Peyer's patch (tissue), 4 donors: ENCODE measurements at places on chromosomes 5 and 9. TPM values are rescaled to one million over a fixed set of nuclear protein-coding genes. Genes with fewer than 3 reads are reported as not detected.

The GPX3 gene
- 690 TPM for total RNA-seq

The ARID3C gene
- total RNA-seq: not detected

The NR5A1 gene
- not detected for total RNA-seq

The UNC13B gene
- total RNA-seq: 44.5 TPM

GRCh38 chr9:79976257-79977073, 404.7 kb downstream of the TLE4 start:
- no peaks in the 10 kb centered on the region for H3K27me3 ChIP-seq
- no peaks in the 10 kb centered on the region for H3K4me1 ChIP-seq
- H3K36me3 ChIP-seq: no peaks in the 10 kb centered on the region
- no peak overlapping the region for H3K27ac ChIP-seq
- H3K4me3 ChIP-seq: no peak overlapping the region

DNA sequence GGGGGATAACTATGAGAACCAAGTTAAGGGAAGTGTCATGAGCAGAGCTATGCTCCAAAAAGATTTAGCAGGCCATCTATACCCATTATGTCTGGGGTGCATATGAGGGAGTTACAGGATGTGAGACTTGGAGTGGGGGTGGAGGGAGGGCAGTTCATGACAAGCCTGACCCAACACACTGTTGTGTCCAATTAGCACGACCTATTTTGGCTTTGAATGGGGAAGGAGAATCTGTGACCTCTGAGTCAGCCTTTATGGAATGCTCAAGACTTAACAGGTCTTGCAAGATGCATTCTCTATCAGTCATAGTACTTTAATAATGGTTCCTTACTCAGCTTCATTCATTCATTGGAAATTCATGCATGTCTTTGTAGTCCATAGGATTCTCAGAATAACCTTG, 71.7 kb downstream of the GRIA1 start:
- H3K4me3 ChIP-seq: no peak overlapping the region
- DNase-seq: no peak
- no peak overlapping the region for H3K27ac ChIP-seq

GRCh38 chr5:134063188-134063820, 51.2 kb upstream of the TCF7 start:
- no peaks in the 10 kb centered on the region for H3K4me1 ChIP-seq
- no peak overlapping the region for H3K4me3 ChIP-seq
- no peak overlapping the region for H3K27ac ChIP-seq
- no peaks in the 10 kb centered on the region for H3K27me3 ChIP-seq
- DNase-seq: no peak

- H3K36me3 ChIP-seq: no peaks in the 10 kb centered on the region
- H3K27me3 ChIP-seq: no peaks in the 10 kb centered on the region
- DNase-seq: no peak
- no peak overlapping the region for H3K27ac ChIP-seq
- H3K4me1 ChIP-seq: no peaks in the 10 kb centered on the region
These were observed 4.5 kb downstream of the LRRTM2 start for GRCh38 chr5:138870611-138871010.

GRCh38 chr5:90434116-90434714, 24.7 kb upstream of the CETN3 start:
- no peak for DNase-seq
- no peaks in the 10 kb centered on the region for H3K36me3 ChIP-seq
- H3K4me3 ChIP-seq: no peak overlapping the region
- no peaks in the 10 kb centered on the region for H3K4me1 ChIP-seq

- H3K36me3 ChIP-seq: no peaks in the 10 kb centered on the region
- peaks cover 7% of the 10 kb centered on the region for H3K4me1 ChIP-seq
- H3K4me3 ChIP-seq: peak overlapping the region; percentile 79
- H3K27ac ChIP-seq: peak overlapping the region; percentile 95
- H3K27me3 ChIP-seq: no peaks in the 10 kb centered on the region
These were observed 1.3 kb downstream of the ZBTB34 start for GRCh38 chr9:126861707-126862103.

DNA sequence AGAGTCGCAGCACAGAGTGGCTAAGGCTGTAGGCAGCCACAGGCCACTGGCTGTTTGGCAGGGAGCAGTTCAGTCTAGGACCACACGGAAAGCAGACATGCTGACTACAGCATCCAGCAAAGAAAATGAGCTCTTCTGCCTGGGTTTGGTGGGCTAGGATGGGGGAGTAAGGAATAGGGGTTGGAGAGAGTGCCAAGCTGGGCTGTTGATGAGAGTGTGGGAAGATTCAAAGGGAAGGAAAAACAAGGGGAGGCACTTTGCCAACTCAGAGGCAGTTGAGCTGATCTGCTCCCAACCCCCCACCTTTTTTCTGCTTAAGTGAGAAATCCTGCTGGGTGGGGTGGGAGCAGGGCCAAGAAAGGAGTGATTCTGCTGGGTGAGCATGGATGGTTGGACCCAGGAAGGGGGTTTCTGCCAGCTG, 35.9 kb downstream of the SVEP1 start:
- no peak overlapping the region for H3K4me3 ChIP-seq
- no peak for DNase-seq
- no peaks in the 10 kb centered on the region for H3K36me3 ChIP-seq
- no peaks in the 10 kb centered on the region for H3K27me3 ChIP-seq
- H3K27ac ChIP-seq: no peak overlapping the region

GRCh38 chr5:127256886-127257597, 33.6 kb upstream of the MEGF10 start:
- no peaks in the 10 kb centered on the region for H3K4me1 ChIP-seq
- H3K27ac ChIP-seq: no peak overlapping the region
- H3K4me3 ChIP-seq: no peak overlapping the region
- no peaks in the 10 kb centered on the region for H3K27me3 ChIP-seq
- DNase-seq: peak; percentile 48

DNA sequence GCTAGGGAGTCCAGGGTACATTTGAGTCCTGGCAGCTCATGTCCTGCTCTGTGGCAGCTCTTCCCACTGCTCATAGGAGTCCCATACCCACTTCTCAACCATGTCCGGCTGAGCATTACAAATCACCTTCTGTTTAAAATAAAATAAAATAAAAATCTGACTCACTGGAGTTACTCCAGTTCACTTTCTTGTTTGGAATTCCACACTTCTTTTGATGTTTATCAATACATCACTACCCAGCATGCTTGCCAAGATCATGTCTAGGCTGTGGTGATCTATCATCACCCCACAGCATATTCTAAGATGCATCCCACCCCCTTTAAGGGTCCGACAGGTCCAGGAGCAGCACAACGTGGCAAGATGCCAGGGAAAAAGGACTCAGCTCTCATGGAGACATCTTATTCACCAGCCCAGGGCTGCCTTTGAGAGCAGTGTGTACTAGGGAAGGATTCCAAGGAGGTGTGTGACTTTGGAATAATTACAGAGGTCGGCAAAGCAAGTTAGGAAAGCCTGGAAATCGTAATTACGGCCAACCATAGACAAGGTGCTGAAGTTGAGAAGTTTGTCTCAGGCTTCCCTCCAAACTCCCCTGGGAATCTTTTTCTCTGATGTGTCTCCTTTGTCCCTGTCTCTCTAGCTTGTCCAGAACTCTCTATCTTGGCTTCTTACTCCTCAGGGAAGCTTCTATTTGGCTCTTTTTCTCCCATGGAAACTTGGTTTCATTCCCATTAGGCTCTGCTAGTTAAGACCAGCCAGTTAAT, 111.4 kb upstream of the SLC1A3 start:
- no peak for DNase-seq
- H3K27ac ChIP-seq: no peak overlapping the region
- no peak overlapping the region for H3K4me3 ChIP-seq
- H3K4me1 ChIP-seq: no peaks in the 10 kb centered on the region
- no peaks in the 10 kb centered on the region for H3K36me3 ChIP-seq
- H3K27me3 ChIP-seq: no peaks in the 10 kb centered on the region
